Lower lobe of right lung (tissue), 2 donors: ENCODE measurements at places on chromosomes 16 and 17. TPM values are rescaled to one million over a fixed set of nuclear protein-coding genes. Genes with fewer than 3 reads are reported as not detected.

DNA sequence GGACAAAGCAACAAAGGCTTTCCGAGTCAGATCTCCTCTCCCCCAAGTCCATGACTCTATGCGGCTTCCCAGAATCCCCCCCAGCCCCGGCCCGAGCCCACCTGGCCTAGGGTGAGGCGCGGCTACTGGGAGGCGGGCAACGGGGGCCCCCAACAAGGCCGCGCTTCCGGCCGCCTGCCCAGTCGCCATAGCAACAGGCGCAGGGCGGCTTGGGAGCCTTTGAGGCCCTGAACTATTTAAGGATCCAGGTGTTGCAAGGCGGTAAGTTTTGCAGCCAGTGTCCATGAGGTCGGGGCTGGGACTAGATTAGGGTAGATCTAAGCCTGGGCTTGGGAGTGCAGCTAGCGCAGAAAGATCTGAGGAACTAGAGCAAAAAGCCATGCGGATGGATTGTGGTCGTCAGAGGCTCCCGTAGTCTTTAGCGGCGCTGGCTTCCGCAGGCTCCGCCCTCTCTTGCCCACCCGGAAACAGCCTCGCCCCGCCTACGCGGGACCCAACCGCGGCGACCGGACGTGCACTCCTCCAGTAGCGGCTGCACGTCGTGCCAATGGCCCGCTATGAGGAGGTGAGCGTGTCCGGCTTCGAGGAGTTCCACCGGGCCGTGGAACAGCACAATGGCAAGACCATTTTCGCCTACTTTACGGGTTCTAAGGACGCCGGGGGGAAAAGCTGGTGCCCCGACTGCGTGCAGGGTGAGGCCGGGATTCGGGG is at the start of the genes KIAA0753 and TXNDC17:
Gene KIAA0753, minus strand, starts transcription at position 176 of the 711 bp plus-strand sequence. CDS start 5,608 bp downstream, outside the sequence.
Gene TXNDC17, plus strand, starts transcription at position 525 of the 711 bp plus-strand sequence. Its CDS starts 23 bp downstream, at position 548.
- peak; percentile 96 for DNase-seq

DNA sequence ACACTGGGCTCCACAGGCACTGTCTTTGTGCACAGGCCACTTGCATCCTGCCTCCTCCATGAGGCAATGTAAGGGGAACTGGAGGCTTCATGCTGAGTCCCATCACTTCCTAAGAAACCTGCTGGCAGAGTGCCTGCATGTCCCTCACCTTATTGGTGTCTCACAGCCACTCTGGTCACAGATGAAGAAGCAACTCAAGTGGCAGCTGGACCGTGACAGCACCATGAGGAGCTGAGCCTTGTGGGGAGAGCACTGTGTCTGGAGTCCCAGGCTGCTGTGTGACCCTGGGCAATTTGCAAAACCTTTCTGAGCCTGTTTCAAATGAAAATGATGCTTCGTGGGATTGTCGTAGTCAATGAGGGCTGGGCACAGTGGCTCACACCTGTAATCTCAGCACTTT is 19.5 kb downstream of the ANKRD40 start:
- no peak for DNase-seq

DNA sequence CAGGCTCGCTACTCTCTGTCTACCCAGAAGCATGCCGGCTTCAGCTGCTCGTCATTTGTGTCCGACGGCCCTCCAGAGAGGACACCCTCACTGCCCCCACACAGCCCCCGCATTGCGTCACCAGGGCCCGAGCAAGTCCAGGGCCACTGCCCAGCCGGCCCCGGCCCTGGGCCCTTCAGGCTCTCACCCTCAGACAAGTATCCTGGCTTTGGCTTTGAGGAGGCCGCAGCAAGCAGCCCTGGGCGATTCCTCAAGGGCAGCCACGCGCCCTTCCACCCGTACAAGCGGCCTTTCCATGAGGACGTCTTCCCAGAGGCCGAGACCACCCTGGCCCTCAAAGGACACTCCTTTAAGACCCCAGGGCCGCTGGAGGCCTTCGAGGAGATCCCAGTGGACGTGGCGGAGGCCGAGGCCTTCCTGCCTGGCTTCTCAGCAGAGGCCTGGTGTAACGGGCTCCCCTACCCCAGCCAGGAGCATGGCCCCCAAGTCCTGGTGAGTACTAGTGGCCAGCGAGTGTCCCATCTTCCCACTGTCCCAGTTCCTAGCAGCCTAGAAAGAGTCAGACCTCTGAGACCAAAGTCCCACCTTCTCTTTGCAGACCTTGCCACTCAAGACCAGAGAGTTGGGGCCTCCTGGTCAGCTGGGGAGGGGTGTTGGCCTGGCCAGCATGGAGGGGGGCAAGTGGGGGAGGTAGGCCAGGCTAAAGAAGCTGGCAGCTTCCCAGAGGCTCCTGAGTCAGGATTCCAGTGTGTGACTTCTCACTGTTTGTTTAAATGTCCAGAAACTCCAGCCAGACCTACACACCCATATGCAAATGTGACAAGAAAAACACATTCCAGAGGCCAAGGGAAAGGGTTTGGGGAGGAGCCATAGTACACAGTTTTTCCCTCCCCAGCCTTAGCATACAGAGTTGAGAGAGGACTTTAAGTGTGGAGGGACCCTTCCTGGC is 18.6 kb downstream of the FOXN1 start:
- peak; percentile 84 for DNase-seq

DNA sequence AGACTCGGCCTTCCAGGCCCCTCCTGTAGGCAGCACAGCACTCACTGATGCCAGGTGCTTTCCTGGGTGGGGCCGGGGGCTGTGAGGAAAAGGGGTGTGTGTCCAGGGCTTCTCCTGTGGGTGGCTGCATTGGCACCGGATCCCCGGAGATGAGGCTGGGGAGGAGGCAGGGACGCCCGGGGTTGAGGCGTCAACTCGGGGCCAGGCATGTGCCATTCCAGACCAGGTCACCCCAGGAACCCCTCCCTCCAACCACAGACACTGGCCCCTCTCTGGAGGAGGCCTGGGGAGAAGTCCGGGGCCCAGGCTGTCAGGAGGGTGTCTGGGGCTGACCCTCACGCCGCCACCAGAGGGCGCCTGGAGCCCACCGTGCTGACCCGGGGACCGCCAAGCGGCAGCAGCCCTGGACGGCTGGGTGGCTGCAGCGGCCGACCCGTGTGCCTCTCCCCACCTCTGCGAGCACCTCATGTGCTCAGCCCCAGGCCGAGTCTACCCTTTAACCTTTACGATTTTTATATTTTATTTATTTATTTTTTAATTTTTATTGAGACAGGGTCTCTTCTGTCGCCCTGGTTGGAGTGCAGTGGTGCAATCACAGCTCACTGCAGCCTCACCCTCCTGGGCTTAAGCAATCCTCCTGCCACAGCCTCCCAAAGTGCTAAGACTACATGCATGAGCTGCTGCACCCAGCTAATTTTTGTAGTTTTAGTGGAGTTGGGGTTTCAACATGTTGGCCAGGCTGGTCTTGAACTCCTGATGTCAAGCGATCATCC is 3.2 kb upstream of the METRN start:
- DNase-seq, result peak; percentile 87

- DNase-seq, result no peak
Observed at GRCh38 chr16:2734844-2735515, 15.0 kb upstream of the PRSS27 start.

GRCh38 chr17:43442711-43443110 is 41.1 kb upstream of the DHX8 start:
- no peak for DNase-seq

DNA sequence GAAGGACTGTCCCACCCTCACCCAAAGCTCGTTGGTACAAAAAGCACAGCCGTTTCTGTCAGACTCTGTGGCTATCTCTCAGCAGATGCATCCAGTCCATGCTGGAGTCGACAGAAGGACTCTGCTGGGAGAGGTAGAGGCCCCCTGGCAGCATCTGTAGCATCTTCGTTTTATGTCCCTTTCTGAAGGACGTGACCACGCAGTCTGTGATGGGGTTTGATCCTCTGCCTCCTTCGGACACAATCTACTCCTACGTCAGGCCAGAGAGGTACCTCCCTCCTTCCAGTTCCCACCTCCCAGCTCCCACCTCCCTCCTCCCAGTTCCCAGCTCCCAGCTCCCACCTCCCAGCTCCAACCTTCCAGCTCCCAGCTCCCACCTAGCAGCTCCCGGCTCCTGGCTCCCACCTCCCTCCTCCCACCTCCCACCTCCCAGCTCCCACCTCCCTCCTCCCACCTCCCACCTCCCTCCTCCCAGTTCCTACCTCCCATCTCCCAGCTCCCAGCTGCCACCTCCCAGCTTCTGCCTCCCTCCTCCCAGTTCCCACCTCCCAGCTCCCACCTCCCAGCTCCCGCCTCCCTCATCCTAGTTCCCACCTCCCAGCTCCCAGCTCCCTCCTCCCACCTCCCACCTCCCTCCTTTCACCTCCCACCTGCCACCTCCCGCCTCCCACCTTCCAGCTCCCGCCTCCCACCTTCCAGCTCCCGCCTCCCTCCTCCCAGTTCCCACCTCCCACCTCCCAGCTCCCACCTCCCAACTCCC is 11.4 kb upstream of the MC1R start:
- DNase-seq, result no peak

DNA sequence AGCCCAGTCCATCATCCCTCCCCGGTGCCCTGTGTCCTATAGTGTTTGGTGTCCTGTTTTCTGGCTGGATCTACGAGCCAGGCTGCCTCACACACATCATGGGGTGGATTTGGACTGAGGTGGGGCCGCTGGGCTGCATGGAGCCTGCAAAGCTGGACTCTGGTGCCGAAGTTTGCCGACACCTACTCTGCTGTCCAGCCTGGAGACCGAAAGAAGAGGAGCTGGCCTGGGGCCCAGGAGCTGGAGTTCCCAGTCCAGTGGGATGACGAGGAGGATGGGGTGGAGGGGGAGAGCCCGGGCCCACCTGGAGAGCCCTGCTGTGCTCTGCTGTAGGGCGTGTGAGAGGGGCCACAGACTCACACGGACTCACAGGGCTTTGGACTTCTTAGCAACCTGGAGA is 40.3 kb upstream of the ENPP7 start:
- no peak for DNase-seq

- DNase-seq, result no peak
Observed at GRCh38 chr17:78726513-78726912, 55.6 kb downstream of the CYTH1 start.

DNA sequence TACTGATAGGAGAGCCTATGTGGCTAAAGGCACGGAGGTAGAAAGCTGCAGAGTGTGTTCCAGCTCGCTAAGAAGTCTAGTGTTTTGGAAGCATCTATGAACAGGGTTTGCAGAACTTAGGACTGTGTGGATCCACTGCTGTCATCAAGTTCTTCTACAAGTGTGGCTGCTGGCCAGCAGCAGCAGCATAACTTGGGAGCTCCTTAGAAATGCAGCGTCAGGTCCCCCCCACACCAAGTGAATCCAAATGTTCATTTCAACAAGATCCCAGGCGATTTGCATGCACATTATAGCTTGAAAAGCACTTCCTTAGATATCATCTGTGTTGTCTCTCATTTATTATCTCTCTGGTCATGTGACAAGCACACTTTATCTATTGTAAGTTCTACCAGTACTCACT is 131.9 kb upstream of the SHISA6 start:
- DNase-seq, result no peak

GRCh38 chr16:50393858-50394802 is 25.3 kb upstream of the BRD7 start:
- no peak for DNase-seq

DNA sequence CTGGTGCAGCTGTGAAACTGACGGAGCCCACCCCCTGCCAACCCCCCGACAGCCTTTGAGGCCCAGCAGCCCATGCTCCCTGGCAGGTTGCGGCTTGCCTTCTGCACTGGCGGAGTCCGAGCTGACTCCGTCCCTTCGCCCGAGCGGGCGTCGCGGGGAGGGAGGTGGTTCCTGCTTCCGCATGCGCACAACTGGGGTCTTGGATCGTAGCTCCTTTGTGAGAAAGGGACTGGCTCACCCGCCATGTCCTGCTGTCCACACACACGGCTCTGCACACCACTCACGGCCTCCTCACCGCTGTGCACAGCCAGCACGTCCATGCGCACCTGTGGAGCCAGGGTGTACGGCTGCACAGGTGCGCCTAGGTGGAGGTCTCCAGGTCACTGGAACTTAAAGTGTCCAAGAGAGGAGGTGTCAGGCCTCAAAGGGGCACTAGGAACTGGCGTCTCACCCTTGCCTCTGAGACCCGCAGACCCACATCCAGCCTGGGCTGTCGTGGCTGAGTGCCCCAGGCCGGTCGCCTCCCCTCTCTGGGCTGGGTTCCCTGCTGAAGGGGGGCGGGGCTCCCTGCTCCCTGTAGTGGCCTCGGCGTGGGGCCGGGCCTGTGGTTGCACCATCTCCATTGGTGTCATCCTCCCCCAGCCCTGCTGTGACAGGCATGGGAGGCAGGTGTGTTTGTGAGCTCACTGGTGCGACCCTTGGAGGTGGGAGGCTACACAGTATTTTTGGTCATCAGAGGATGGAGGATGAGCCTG is 45.3 kb downstream of the JPH3 start:
- DNase-seq, result no peak

Gene NT5M
- total RNA-seq, result 1.1 TPM

Gene GPR139
- total RNA-seq, result not detected

Gene NTN3
- total RNA-seq, result 0.24 TPM
